ENCODE measurements at places on chromosomes 1 and 21.

GRCh38 chr1:18592368-18592767 lies 38.3 kb upstream of the PAX7 start:
- no peak for DNase-seq

- no peak for DNase-seq
Measured at GRCh38 chr1:113895098-113895497, 7.7 kb upstream of the BCL2L15 start.

GRCh38 chr21:44718571-44718970 lies 7.2 kb upstream of the TSPEAR start:
- no peak for DNase-seq

GRCh38 chr1:39381839-39382238 lies 109.6 kb upstream of the BMP8A start:
- DNase-seq = no peak

DNA sequence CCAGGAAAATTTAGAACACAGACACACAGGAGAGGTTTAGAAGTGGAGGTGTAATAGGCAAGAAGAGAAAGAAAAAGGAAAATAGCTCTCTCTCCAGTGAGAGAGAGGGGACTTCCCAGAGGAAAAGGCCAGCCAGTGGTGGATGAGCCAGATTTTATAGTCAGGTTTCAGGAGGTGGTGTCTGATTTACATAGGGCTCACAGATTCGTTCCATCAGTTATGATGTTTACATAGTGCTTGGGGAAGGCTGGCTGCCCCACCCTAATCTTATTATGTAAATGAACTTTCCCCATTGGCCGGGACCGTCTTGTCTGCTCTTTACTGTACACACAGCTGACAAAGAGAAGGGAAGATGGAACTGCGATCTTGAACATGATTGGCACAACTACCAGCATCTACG lies 797.3 kb downstream of the PLA2G4A start:
- no peak for DNase-seq

- DNase-seq = no peak
Measured at GRCh38 chr1:114979278-114979891, 50.2 kb upstream of the TSHB start.

GRCh38 chr1:212002536-212002935 lies 32.8 kb downstream of the INTS7 start:
- no peak for DNase-seq

GRCh38 chr1:94852788-94853187 lies 32.6 kb downstream of the SLC44A3 start:
- DNase-seq = no peak

GRCh38 chr21:42056468-42056867 lies 14.6 kb upstream of the UMODL1 start:
- DNase-seq = no peak

- DNase-seq = no peak
Measured at GRCh38 chr1:28830814-28831213, 18.8 kb downstream of the OPRD1 start.

DNA sequence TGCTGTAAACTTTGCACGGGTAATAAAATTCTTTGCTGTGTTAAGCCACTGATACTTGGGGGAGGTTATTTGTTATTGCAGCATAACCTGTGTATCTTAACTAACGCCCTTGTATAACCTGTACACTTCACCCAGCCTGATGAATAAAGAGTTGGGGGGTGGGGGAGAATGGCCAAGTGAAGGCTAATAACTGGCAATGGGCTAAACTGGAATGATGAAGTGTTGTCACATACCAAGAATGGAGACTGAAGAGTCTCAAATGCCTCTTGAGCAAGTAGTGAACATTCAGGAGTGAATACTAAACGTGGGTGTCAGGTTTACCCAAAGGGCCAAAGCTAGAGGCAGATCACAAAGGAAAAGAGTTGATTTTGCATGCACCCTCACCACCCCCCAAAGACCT lies 169.4 kb downstream of the C1orf94 start:
- DNase-seq = no peak

- DNase-seq = no peak
Measured at GRCh38 chr1:157166590-157166989, 28.4 kb upstream of the ETV3 start.

GRCh38 chr1:76827066-76827465 lies 40.2 kb upstream of the ST6GALNAC5 start:
- no peak for DNase-seq

- DNase-seq = no peak
Measured at GRCh38 chr21:14677639-14678179, 131.6 kb upstream of the SAMSN1 start.

DNA sequence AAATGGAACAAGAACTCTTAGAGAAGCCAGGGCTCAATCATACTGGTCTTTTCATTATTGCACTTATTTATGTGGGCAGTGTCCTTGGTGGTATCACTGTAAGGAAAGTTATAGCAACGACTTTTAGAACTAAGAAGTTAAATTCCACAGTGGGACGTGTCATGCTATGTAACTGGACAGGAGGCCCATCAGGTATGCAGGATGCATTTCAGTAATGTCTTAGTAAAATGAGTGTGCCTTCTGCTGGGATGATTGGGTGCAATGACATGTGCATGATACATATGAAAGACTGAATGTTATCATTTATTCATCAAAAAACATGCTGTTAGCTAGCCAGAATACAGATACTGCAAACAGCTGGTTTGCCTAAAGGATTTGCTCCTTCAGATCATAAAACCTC lies 6.9 kb upstream of the ATP1B1 start:
- DNase-seq = no peak

DNA sequence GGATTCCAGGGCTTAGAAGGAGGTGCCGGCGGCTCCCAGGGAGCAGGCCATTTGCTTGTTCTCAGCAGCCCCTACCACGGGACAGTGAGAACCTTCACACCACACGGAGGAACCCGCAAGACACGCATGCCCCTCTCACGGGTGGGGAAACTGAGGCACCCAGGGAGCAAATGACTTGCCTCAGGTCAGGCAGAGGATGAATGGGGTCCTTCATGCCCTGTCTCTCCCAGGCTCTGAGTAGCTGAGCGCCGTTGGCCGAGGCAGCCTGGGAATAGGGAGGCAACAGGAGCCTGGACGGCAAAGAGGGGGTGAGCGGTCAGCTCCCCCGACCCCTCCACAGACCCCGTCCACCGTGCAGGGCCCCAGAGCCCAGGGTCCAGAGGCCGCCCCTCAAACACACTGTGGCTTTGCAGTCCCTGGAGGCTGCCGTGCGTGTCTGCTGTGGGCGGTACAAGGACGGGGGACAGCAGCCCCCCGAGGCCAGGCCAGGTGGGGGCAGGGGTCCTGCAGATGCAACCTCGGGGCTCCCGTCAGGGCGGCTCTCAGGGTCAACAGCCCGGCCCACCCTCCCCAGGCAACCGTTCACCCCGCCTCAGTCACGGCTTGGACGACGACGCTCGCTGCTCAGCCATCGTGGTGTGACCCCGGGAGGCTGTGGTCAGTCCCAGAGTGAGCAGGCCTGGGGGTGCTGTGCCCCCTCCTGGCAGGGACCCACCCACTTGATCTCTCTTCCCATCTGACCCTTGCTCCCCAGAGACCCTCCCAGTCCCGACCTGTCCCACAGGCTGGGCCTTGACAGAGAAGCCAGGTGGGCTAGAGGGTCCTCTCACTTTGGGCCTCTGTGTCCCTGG lies 15.8 kb upstream of the COL6A2 start:
- no peak for DNase-seq

DNA sequence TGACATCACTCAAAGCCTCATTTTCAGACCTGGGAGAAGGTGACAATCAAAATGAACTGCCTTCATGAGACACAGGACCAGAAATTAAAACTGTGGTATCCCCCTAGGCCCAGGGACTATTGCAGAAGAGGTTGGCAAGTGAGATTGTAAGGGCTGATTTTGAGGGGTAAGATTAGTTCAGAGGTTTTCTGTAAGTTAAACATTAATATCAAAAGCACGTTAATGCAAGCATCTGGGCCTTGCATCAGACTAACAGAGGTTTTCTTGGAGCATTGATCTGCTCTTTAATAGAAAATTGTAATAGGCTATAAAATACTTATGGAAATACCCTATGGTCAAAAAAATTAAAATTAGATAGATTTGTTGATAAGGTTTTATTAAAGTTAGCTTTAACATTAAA lies 14.6 kb upstream of the GBP4 start:
- DNase-seq = no peak

GRCh38 chr21:45827302-45827692 lies 154.3 kb upstream of the COL6A1 start:
- no peak for DNase-seq

GRCh38 chr1:234963904-234964702 lies 164.5 kb downstream of the TOMM20 start:
- DNase-seq = no peak

DNA sequence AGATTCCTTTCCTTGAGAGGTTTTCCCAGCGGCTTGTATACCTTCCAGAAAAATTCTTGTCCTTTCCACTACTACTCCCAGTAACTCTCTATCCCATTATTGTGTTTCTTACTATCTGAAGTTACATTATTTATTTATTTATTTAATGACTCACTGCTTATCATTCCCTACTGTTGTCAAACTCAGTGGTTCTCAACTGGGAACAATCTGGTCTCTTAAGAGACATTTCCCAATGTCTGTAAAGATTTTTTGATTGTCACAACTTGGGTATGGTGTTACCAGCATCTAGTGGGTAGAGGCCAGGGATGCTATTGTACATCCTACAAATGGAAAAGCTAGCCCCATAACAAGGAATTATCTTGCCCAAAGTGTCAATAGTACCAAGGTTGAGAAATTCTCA lies 771.5 kb upstream of the ADGRL2 start:
- no peak for DNase-seq

DNA sequence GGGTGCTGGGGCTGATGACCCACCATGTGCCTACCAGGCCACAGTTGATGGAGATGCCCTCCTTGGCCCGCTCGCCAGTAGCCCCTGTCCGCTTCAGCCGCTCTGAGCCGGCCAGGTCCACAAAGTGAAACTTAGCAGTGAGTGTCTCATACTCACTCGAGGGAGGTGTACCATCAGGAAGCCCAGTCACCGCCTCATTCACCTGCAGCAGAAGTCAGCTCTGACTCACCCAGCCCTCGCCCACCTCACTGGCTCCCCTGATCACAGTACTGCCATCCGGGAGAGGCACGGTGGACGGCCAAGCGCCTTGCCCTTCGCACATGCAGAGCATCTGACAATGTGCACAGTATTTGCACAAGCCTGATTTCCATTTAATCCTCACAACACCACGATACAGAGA lies 18.8 kb downstream of the KIF21B start:
- DNase-seq = no peak

GRCh38 chr1:12617511-12617900 lies 504 bp downstream of the DHRS3 start:
- no peak for DNase-seq

DNA sequence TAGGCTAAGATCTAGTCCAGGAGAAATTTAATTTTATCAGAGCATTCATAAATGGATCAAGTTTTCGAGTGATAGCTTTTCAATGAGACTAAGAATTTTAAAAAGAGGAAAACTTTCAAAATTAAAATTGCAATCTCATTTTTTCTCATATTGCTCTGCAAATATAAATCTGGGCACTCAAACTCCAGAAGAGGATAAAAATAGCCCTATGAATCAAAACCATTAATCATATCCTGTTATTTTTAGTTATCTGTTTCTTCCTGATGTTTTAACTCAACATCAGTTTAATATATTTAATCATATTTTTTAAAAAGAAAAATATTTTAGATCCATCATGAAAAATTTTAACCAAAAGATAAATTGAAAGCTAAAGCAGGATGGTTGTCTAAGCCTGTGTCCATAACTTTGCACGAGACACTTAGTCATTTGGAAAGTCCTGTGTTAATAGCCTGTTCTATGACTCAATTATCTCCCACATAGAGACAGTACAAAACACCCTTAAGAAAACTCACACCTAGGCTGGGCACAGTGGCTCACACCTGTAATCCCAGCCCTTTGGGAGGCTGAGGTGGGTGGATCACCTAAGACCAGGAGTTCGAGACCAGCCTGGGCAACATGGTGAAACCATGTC lies 17.1 kb upstream of the PRRC2C start:
- DNase-seq = no peak

GRCh38 chr1:181151378-181152326 lies 63.2 kb downstream of the IER5 start:
- DNase-seq = no peak

GRCh38 chr1:220579317-220579716 lies 51.4 kb downstream of the MARK1 start:
- DNase-seq = no peak

DNA sequence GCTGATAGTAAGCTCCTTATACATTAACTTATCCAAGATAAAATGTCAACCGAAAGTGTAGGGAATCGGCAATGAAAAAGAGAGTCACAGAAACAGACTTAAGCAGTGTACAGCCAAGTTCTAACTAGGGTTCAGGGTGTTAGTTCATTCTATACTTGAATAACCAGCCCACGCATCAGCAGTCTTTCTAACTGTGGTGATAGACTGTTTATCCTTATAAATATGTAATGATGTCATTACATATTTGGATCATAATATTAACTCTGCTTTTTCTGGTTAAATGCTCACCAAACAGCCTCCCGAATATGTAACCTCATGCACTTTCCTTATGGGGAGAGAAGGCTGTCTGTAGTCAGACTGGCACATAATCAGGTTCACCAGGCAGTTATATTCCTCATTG lies 11.0 kb downstream of the HMCN1 start:
- DNase-seq = no peak

GRCh38 chr1:33547576-33547975 lies 75.1 kb downstream of the ZSCAN20 start:
- DNase-seq = no peak

GRCh38 chr1:21492356-21492625 lies 16.9 kb upstream of the ALPL start:
- DNase-seq = no peak

DNA sequence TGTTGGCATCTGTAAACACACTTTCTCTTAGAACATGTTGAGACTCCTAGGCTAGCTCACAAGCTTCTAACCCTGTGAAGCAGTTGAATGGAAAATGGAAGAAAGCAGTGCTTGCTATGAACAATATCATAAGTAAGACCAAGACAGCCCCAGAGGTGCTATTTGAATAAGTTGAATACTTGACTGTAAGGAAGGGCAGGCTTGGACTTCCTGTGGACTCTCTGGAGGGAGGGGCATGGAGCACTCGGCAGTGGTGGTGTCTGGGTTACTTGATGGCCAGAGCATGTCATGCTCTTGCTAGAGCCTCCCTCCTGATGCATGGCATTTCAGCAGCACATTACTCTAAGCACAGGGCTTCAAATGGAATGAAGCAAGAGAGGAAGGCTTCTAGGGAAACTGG lies 60.0 kb downstream of the MRPS6 start:
- DNase-seq = no peak

DNA sequence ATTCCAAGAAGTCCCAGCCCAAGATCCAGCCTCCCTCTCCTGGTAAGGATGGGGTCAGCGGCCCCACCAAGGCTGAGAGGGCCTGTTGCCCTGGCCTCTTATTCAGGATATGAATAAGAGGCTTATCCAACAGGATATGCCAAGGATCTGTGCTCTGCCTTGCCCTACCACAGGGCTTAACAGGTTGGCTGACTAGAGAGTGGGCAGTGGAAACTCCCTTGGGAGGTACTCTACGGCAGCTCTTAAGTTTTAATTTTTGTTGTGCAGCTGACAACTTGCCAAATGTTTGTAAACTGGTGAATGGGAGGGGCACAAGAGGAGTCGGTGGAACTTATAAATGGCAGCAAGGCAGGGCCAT lies 16.5 kb upstream of the PIGV start:
- DNase-seq = no peak

GRCh38 chr21:41823906-41824305 lies 55.2 kb downstream of the PRDM15 start:
- DNase-seq = no peak

- DNase-seq = no peak
Measured at GRCh38 chr1:33348676-33349080, 27.8 kb upstream of the A3GALT2 start.

GRCh38 chr1:30884723-30885122 lies 23.8 kb downstream of the SDC3 start:
- no peak for DNase-seq

- DNase-seq = no peak
Measured at GRCh38 chr1:84143796-84144565, at the start of gene PRKACB. TSS of gene PRKACB (plus strand) at chr1:84144271. CDS start at chr1:84144362, 91 bp downstream.
